ENCODE measurements at places on chromosomes 1 and 21.

DNA sequence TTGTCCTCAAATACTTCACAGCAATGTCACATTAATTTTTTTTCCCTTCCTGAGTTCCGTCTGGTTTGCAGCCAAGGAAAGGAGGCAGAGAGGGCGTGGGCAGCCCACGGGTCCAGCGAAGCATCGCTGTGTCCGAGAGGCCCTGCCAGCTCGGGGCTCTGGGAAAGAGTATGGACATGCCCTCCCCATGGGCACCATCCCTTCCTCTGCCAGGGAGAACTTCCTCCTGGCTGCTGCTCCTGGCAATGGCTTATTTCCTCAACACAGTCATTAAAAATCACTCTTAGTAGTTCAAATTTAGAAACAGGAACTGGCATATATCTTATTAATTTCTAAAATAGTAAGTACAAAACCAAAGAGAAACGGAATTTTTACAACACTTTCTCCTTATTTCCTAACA is 115.4 kb downstream of the RIPK4 start:
- DNase-seq, result no peak

DNA sequence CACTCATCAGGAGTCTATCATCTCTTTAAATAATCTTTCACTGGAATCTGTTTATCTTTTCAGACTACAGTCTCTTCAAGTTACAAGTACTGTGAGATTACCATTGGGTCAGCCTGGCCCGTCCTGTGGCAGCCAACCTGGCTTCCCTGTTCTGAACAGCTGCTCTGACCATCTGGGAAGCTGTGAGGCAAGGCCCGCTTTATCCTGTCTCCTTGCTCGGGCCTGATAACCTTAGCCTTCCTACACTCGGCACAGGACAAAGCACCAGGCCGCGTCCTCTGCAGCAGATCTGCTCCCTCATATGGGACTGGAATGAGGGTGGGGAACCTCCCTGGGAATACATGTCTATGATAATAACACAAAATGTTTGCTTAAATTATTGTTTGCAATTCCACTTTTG is 113.3 kb downstream of the PTPN14 start:
- DNase-seq, result no peak

DNA sequence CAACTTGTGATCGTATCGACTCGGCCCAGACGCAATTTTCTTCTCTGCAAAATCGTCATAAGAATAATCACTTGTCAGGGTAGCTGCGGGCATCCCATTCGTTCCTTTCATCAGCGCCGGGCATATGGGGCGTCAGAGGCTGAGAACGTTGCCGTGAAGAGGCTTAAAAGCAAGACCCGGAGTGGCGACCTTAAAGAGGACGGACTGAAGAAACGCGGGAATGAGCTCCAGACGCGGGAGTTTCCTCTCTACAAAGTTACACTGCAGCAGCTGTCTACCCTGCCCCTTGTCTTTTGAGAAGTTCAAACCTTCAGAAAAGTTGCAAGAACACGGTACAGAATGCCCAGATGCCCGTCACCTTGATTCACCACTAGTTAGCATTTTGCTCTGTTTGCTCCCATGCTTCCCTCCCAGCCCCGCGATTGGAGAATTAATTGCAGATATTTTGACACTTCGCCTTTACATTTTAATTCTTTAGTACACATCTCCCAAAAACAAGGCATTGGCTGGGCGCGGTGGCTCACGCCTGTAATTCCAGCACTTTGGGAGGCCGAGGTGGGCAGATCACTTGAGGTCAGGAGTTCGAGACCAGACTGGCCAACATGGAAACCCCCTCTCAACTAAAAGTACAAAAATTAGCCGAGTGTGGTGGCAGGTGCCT is 967 bp downstream of the CENPS start:
- no peak for DNase-seq

DNA sequence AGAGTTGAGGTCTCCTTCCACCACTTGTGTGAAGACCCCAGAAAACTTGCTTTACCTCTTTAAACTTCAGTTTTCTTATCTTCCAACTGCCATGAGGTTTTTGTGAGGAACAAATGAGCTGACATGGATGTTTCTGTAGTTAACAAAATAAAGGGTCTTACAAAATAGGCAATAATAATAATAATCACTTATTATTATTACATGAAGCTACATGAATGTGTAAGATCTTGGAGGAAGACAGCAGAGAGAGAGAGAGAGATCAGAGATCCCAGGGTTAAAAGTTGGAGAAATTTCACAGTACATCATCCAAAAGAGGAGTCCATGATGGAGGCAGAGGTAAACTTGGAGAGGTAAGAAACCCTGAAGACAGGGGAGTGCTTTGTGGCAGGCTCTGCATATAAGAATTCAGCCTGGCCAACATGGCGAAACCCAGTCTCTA is 10.7 kb downstream of the RCC1 start:
- DNase-seq, result no peak

- no peak for DNase-seq
Observed at GRCh38 chr1:61084491-61085031, 2.2 kb downstream of the NFIA start.

GRCh38 chr21:42251654-42252324 is 32.8 kb downstream of the ABCG1 start:
- DNase-seq, result no peak

GRCh38 chr21:42550817-42551216 is 37.2 kb downstream of the SLC37A1 start:
- no peak for DNase-seq

DNA sequence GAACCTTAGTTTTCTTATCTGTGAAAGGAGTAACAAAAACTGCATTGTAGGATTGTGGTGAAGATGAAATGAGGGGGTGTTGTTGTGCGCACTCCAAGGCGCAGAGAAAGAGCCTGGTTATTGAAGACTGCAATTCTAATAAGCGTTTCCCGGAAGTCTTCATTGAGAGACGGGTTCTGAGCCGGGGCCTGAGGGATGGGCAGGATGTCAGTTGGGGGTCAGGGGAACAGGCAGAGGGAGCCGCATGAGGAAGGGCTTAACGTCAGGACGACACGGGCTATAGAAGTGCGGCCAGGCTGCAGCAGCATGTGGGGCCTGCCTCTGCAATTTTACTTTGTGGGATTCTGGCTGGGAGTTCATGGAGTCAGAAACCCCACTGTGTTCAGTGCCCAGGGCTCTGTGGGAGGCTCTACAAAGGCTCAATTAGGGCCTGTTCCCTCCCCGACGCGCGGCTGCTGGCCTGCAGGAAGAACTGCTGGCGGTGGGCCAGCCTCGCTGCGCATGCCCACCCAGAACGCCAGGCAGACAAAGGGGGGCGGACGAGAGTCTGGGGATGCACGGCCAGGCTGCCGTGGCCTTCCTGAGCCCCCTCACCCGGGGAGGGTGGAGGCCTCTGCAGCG is 20.7 kb downstream of the TRIM62 start:
- no peak for DNase-seq

- no peak for DNase-seq
Observed at GRCh38 chr1:18288722-18289121, 181.1 kb downstream of the IGSF21 start.

DNA sequence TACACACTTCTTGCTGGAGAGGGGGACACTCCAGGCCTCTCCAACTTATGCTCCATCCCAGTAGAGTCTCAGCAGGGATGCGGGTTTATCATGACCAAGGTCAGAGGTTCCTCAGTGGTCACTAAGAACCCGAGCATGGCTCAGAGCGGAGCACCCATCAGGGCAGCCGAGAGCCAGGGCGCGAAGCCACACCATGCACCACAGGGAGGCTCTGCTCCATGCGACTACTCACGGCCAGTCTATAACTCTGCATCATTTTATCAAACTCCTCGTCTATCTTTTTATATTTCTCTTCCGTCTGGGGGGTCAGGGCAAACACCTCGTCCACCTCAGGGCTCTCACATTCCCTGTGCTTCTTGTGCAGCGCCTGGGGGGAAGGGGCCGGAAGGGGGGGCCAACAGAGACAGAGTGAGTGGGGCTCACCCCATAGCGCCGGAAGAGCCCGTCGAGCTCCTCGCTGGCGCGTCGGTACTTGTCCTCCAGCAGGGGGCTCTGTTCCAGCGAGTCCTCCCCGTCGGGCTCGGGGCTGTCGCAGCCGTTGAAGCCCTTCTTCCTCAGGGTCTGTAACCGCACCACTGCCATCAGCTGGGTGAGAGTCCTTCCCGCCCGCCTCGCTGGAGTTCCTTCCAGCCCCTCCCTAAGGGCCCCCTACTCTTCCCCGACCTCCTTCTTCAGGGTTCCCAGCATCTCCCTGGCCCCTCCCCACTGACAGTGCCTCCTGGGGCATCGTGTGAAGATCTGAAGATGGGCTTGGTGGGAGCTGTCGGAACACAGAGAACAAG is 20.0 kb downstream of the MEF2D start:
- DNase-seq, result no peak

DNA sequence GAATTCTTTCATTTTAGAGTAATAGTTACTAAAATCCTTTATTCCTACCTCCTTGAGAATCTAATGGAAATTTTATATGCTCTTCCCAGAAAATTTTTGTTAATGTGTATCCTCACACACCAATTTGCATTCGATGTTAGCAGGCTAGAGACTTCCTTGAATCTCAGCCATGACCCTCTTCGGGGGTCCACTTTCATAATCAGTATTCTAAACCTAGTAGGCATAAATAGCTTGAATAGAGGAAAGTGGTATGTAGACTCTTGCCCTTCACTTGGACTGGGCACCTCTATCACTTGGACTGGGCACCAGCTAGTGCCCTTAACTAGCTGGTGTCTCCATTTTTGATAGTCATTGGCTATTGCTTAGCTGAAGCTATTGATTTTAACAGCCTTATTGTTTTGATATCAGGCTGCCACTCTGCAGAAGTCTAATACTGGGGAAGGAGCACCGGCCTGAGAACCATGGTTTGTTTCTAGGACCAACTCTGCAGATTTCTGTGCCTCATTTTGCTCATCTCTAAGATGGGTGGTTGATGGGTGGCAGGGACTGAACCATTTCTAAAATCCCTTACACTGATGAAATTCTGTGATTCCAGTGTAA is 42.8 kb downstream of the MRPL39 start:
- no peak for DNase-seq

GRCh38 chr1:89629146-89629545 is 3.8 kb upstream of the LRRC8C start:
- no peak for DNase-seq

- DNase-seq, result no peak
Observed at GRCh38 chr21:25571726-25572121, 35.6 kb downstream of the MRPL39 start.

DNA sequence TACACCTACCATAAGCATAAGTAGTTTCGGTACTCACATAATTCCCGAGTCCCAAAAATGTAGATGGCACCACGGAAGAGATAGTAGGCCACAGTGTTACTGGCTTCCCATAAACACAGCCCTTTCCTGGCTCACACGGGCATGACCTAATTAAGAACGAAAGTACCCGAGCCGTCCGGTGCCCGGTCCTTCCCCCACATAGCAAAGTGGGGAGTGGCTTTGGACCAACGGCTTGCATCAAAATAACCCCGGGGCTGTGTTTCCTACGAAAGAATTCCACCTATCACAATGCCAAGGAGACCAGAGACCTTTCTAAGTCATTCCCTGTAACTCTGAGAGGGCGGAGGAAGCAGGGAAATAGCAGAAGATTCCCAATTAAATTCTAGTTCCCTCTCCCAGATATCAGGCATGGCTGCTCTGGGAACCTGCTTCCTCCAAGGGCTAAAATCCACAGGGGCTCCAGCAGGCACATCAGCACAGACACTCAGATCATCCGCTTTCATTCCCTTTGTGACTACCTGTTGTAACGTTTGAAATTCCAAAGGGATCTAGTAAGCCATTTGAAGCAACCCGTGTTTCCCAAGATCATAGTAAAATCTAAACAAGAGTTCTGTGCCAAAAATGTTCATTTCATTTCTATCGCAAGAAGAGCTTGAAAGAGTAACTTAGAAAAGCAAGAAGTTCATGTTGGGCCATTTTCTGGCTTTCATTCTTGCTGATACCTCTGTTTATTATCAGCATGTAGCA is at the start of gene TMPRSS3:
TSS of gene TMPRSS3 (minus strand) at position 148 of the 747 bp plus-strand sequence. CDS start 635 bp downstream, outside the sequence.
- DNase-seq, result no peak

DNA sequence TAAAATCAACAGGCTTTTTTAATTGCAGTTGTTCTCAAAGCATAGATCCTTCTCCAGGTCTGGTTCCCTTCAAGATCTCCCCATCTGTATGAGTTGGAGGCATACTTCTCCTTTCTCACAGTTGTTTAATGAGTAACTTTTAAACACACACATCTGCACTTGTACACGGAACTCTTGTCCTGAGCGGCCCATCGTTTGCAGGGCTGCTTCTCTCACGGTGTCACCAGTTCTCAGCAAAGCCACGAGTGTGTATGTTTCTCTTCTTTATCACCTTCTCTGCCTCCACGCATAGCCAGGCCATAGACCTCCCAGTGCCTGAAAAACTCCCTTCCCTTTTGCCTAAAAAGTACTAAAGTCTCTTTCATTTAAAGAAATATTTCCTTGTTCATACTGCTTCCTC is 68.7 kb upstream of the ROR1 start:
- no peak for DNase-seq

Data from NCI-H1436 treated with DMSO at 0.1 percent for 48 hours (cell line).